Bronchial epithelial cell (primary cell): ENCODE measurements at places on chromosomes 1 and 21. TPM values are rescaled to one million over a fixed set of nuclear protein-coding genes. Genes with fewer than 3 reads are reported as not detected.

The CD1B gene
- total RNA-seq = not detected in 2 replicates

The PCP4 gene
- not detected in 2 replicates for total RNA-seq

The CFAP74 gene
- total RNA-seq = not detected in 2 replicates

The AMY1B gene
- not detected in 2 replicates for total RNA-seq

The CASQ1 gene
- not detected in 2 replicates for total RNA-seq

The OR2G6 gene
- total RNA-seq = not detected in 2 replicates

The LCE3A gene
- not detected in 2 replicates for total RNA-seq

The HPDL gene
- under 0.01 and 0.53 TPM in 2 replicates for total RNA-seq

The NBPF8 gene
- total RNA-seq = 7.0 and 10.3 TPM in 2 replicates

The CXADR gene
- total RNA-seq = 27.9 and 43.5 TPM in 2 replicates

The PLCH2 gene
- total RNA-seq = 64.2 and 93.2 TPM in 2 replicates

The PDE9A gene
- total RNA-seq = 1.6 and 1.9 TPM in 2 replicates

The HES2 gene
- total RNA-seq = 98.1 and 116 TPM in 2 replicates

The KLHL17 gene
- total RNA-seq = 4.5 and 6.8 TPM in 2 replicates

The LCE1E gene
- not detected in 2 replicates for total RNA-seq

The ADGRL4 gene
- not detected in 2 replicates for total RNA-seq

The TCHHL1 gene
- not detected in 2 replicates for total RNA-seq

The KRTAP10-9 gene
- not detected in 2 replicates for total RNA-seq

The CLCN6 gene
- total RNA-seq = 4.5 and 6.6 TPM in 2 replicates

The BSND gene
- under 0.01 TPM in 1 of 2 replicates, not detected in the other for total RNA-seq

The OR2L5 gene
- not detected in 2 replicates for total RNA-seq

The DVL1 gene
- 208 and 233 TPM in 2 replicates for total RNA-seq

The ACTL8 gene
- total RNA-seq = not detected in 2 replicates

The SELENOF gene
- 131 and 162 TPM in 2 replicates for total RNA-seq

The GPBP1L1 gene
- 140 and 147 TPM in 2 replicates for total RNA-seq

The MYOC gene
- not detected in 2 replicates for total RNA-seq

The KCNJ6 gene
- not detected in 2 replicates for total RNA-seq

The AMY2A gene
- not detected in 2 replicates for total RNA-seq

The ZNF695 gene
- 0.53 and 0.90 TPM in 2 replicates for total RNA-seq

The CAMK1G gene
- not detected in 2 replicates for total RNA-seq

The ABCG1 gene
- total RNA-seq = 132 and 138 TPM in 2 replicates

The FAM76A gene
- 12.6 and 14.7 TPM in 2 replicates for total RNA-seq

The ID3 gene
- total RNA-seq = 36.5 and 47.4 TPM in 2 replicates
